ENCODE measurements at places on chromosomes 3 and 15.

GRCh38 chr3:117104792-117105191, 395.2 kb downstream of the TUSC7 start:
- DNase-seq: no peak

DNA sequence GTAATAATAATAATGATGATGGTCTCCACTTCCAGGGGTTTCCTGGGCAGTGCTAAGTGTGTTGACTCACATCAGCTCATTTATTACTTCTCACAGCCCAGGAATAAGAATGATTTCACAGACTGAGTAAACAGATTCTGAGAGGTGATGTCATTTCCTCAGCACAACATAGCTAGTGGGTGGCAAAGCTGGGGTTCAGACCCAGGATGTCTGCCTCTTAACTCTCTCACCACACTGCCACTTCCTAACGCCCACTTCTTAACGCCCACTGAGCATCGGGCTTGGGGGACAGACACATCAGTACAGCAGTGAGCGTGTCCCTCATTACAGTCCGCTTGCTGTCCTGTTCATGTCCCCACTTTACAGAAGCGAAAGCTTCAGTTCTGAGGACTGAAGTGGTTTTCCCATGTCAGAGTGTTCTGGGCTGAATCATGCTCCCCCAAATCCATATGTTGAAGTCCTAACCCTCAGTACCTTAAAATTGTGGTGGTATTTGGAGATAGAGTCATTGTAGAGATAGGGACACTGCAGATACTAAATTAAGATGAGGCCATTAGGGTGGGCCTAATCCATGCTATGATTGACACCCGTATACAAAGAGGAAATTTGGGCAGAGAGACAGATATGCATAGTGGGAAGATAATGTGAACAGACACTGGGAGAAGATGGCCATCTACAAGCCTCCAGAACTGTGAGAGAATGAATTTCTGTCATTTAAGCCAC, 68.0 kb downstream of the ATP2B2 start:
- peak; percentile 37 for DNase-seq

GRCh38 chr15:47983533-47983932, 137.3 kb upstream of the SLC24A5 start:
- no peak for DNase-seq

DNA sequence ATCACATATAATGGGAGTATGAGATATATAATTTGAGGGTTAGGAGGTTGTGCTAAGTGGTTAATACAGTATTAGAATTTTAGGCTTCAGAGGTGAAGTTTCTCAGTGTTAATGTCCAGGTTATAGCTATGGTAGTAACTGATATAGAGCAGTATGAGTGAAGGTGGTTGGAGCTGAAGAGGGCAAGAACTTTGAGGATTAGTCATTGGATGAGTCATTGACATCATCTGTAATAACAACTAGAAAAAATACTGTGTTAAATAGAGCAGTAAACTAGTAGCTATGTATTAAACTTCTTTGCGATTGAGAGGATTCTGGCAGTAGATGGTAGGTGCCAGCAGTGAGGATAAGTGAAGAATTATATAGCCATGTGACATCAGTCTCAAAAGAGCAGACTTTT, 47.5 kb upstream of the EIF3J start:
- DNase-seq: no peak

DNA sequence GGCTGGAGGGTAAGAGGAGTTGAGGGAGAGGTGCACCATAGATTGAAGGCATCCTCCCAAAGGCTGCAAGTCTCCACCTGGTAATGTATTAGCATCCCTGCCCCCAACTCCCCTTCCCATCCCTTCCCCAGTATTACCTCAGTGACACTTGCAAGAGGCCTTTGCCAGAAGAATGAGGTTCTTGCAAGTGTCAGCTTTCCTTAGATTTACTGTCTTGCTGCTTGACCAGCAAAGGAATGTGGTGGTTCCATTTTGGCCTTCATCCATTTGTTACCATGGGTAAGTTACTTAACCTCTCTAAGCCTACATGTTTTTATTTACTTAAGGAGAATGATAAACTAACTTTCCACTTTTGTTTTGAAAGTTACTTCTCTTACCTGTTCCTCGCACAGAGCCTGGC, 108.9 kb downstream of the LRTM1 start:
- DNase-seq: no peak

GRCh38 chr3:37885814-37886213, 24.1 kb downstream of the CTDSPL start:
- no peak for DNase-seq

DNA sequence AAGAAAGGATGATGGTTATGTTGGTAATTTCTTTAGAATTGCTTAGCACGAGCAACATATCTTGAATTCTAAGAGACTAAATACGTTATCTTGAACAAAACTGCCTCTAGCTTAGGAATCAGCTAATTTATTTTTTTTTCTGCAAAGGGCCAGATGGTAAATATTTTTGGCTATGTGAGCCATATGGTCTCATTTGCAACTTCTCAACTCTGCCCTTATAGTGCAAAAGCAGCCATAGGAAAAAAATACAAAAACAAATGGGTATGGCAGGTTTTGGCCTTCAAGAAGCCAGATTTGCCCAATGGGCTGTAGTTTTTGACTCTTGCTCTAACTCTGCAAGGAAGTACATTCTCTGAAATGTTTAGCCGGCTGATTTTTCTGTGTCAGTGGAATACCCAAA, 11.9 kb downstream of the OXSM start:
- no peak for DNase-seq

GRCh38 chr15:90232941-90233386, 777 bp downstream of the CIB1 start:
- no peak for DNase-seq

GRCh38 chr15:40038638-40039543, at the start of gene SRP14:
Gene SRP14, minus strand, starts transcription at chr15:40039181. Its CDS starts 65 bp downstream, at chr15:40039116.
- DNase-seq: peak; percentile 82

- peak; percentile 73 for DNase-seq
Observed at GRCh38 chr3:159763602-159764489, 224.8 kb upstream of the IL12A start.

GRCh38 chr3:108834551-108834950, 12.0 kb downstream of the TRAT1 start:
- DNase-seq: no peak

GRCh38 chr15:94584833-94585244, 353.5 kb downstream of the MCTP2 start:
- peak; percentile 5 for DNase-seq

- DNase-seq: no peak
Observed at GRCh38 chr3:69321301-69322157, 64.4 kb downstream of the FRMD4B start.

- no peak for DNase-seq
Observed at GRCh38 chr3:40079203-40079846, 230.2 kb upstream of the EIF1B start.

DNA sequence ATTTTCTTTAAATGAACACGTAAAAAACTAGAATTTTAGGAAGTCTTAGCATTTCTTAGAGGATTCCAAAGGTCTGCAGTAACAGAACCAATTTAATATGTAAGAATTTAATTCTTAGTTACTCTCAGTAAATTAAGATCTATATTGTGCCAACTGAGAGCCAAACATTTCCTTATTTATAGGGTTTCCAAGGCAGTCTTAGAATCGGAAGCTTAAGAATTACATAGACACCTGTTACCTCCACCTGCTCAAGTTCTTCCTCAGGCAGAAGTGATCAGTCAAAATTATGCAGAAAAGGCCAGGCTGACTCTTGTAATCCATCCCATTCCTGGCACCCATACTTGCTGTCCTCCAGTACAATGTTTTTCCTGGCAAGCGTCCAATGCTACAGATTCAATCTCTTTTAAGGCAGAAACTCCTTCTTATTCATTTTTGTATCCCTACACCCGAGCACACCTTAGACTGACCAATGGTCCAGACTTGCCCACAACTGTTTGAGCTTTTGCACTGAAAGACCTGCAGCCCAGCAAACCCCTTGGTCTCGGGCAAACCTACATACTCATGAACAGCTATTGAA, 64.3 kb downstream of the NCEH1 start:
- DNase-seq: no peak

DNA sequence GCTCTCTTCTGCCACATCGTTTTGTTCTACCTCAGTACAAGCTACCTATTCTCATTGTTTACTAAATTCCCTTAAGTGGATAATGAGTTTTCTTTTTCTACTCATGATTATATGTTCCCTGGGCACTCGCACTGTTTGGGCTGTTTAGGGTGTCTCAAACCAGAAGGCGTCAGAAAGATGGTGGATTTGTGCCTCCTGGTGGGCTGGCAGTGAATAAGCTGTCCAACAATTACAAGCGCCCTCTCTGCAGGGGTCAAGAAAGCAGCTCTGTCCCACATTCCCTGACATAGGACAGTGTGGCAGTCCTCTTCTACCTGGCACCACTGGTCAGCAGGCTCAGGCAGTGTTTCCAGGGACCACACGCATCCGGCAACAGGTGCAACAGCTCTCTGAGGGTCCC, 173.4 kb upstream of the PPP2R3A start:
- no peak for DNase-seq

- DNase-seq: no peak
Observed at GRCh38 chr15:38671675-38672254, 107.2 kb upstream of the RASGRP1 start.

- no peak for DNase-seq
Observed at GRCh38 chr3:23068016-23068728, 135.0 kb upstream of the UBE2E2 start.

- DNase-seq: peak; percentile 20
Observed at GRCh38 chr3:157201648-157202278, 41.8 kb upstream of the CCNL1 start.

- DNase-seq: no peak
Observed at GRCh38 chr3:13168391-13168790, 95.2 kb upstream of the IQSEC1 start.

- DNase-seq: no peak
Observed at GRCh38 chr15:69288531-69289341, 10.0 kb upstream of the PAQR5 start.

DNA sequence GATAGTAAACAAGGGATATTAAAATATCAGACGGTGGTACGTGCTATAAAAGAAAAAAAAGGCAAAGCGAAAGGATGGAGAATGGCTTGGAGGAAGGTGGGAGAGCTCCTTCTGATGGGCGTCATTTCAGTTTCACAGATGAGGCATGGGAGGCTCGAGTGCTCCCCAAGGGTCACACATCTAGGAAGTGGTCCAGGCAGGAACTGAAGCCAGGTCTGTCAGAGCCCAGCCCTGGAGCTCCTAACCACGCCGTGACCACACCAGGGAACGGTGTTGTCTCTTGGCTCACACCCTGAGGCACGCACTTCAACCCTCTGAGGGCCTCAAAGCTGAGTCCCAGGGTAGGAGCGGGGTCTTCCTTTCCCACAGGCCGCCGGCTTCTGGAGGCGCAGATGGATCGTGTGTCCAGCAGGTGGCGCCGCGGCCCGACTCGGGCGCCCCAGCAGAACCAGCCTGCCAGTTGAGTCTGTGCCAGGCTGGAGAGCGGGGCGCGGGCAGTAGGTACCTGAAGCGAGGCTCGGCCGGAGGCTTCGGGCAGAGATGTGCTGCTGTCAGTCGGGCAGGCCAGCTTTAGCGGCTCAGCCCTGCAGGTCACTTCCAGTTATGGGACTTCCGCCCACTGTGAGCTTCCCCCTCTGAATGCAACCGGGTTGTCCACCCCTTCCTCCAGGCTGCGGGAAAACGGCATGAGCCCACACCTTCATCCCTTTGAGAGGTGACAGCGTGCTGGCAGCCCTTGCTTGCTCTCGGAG, 68.1 kb downstream of the SLC6A1 start:
- DNase-seq: peak; percentile 63

GRCh38 chr3:195895861-195896360, 12.4 kb downstream of the TNK2 start:
- peak; percentile 67 for DNase-seq

DNA sequence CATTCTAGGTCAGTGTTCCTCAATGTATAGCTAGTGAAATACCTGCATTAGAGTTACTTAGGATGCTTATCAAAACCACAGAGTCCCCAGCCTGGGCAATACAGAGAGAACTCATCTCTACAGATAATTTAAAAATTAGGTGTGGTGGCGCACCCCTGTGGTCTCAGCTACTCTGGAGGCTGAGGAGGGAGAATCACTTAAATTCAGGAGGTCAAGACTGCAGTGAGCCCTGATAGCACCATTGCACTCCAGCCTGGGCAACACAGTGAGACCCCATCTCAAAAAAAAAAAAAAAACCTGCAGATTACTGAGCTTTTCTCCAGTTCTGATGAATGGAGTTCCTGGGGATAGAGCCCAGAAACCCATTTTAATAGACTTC, 10.1 kb upstream of the MINDY2 start:
- no peak for DNase-seq

DNA sequence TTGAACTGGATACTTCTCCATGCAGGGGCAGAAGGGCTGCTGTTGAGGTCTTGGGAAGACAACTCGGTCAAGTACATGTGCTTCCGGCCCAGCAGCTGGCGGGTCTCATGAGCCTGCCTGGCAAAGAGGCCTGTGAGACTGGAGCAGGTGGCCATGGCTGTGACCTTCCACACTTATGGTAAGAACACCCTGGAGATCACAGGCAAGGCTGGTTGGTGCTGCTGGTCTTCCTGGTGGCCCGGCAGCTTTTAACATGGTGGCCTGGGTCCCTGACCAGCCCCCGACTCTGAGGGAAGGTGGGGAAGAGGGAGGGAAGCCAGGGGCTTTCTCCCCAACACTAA, 15.4 kb downstream of the CHRD start:
- no peak for DNase-seq

GRCh38 chr3:11245276-11245675, 26.9 kb upstream of the ATG7 start:
- no peak for DNase-seq

DNA sequence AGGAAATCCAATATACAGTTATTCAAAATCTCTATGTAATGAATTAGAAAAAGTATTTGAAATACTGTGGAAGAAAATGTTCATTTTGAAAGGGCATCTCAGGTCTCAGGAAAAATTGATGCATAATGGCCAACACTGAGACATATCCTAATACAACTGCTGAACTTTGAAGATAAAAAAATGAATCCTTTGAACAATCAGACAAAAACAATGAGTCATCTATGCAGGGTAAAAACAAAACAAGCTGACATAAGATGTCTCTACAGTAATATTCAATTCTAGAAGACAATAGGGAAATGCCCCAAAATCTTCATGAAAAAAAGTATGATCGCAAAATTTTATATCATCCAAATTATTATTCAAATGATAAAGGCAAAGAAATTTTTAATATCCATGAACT, 34.0 kb upstream of the ZNF280D start:
- DNase-seq: no peak

DNA sequence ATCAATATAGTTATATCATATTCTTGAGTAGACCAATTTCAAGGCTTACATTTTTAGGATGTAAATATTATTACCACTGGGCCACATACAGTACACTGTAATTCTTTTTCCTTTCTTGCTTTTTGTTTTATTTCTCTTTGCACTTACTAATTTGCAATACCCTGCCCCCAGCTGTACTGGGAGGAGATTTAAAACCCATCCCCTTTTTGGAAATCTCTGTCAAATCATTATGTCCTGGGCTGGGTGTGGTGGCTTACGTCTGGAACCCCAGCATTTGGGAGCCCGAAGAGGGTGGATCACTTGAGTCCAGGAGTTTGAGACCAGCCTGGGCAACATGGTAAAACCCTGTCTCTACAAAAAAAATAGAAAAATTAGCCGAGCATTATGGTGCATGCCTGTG, 16.2 kb downstream of the ZBTB11 start:
- no peak for DNase-seq

DNA sequence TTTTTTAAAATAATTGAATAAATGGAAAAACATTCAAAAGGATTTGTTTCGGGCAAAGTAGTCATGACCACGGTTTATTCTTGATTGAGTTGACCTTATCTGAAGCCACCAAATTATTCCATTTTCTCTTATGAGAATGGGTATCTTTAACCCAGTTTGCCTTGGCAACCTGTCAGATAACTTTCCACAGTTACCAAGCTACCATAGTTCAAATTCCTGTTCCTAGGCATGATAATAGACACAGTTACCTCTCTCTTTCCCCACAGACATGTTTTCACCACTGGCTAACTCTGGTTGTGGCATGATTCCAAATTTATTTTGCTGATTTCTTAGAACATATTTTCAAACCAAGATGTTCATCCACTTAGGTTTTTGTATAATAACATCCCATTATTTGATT, 84.9 kb downstream of the NECTIN3 start:
- no peak for DNase-seq

Data from GM12891 (cell line).